ENCODE measurements at places on chromosomes 7 and 10.

DNA sequence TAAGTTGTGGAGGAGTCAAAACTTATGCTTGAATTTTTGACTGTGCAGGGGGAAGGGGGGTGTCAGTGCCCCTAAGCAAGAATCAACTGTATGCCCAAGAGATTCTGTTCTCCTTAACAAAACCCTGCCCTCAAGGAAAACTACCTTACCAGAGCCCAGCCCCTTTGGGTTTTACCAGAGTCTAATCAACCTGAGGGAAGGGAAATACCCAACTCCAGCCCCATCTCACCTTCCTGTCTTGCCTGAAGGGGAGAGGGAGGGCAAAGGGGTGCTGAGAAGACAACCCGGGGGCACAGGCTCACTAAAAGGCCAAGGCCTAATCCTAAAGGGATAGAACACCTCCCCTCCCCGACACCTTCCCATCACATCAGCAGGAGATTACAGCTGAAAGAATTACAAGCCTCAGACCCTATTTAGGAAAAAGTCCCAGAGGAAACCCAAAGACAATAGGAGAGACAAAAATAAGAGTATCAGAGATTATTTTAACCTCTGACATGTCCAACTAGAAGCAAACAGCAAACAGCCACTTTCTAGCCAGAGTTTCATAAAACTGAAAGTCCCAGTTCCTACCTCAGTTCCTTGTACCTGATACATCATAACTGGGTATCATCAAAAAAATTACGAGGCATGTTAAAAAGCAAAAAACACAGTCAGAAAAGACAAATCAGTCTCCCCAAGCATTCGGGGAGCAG lies 26.8 kb upstream of the C7orf33 start:
- peak; percentile 12 for DNase-seq

DNA sequence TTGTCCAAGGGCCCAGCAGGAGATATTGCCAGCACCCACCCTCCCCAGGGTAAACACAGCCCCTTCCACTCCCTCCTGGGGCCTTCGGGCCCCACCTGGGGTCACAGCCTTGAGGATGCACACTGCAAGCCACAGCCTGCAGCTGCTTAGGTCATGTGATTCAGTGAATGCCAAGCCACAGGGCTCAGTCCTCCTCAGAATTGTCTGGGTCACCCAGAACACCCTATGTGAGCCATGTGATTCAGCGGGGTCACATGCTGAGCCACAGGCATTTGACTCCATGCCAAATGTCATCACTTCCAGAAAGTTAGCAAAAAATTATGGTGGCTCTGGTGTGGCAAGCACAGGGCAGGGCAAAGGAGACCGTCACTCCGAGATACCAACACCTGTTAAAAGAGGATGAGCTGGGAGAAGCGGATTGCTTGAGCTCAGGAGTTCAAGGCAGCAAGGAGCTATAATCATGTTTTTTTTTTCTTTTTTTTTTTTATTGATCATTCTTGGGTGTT lies 17.2 kb upstream of the PSAP start:
- no peak for DNase-seq

DNA sequence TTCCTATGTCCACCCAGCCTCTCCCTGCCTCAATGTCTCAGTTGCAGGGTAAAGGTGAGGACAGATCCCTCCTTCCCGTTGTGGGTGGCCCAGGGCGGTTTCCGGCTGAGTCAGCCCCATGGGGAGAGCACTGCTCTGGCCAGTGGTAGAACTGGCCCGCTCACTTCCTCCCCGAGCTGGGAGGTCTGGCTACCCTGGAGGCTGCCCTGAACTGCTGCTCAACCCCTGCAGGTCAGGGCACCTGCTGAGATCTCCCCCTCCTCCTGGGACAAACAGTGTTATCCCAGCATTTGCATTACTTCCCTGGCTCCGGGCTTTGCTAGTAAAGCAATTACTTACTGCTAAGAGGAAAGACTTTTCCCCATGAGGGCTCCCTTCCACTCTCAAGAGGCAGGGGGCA lies 21.4 kb upstream of the IMPDH1 start:
- DNase-seq: no peak

- peak; percentile 44 for DNase-seq
Observed at GRCh38 chr10:124632064-124632531, 112.1 kb downstream of the FAM53B start.

GRCh38 chr10:53440601-53441000 lies 668.0 kb upstream of the MBL2 start:
- no peak for DNase-seq

GRCh38 chr10:49009199-49009979 lies 69.7 kb upstream of the LRRC18 start:
- DNase-seq: no peak

DNA sequence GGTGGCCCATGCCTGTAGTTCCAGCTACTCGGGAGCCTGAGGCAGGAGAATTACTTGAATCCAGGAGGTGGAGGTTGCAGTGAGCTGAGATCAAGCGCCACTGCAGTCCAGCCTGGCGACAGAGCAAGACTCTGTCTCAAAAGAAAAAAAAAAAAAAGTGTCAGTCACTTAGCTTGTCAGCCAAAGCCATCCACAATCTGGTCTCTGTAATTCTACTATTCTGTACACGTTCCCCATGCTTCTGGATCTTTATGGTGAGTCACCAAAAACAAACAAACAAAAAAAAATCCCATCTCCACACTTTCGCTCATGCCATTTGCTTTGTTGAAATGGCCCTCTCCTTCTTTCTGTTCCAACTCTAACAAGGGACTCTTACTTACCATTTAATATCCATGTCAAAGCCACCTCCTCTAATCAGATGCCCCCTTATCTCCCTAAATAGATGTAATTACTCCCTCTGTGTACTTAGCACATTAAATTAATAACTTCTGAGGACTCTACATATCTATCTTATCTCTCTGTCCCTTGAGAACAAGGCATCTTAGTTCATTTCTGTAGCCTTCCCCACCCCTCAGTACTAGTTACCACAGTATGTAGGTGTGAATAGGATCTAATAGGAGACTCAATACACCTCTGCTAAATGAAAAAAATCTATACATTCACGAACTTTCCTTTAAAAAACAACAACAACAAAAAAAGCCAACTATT lies 128.4 kb downstream of the ELMO1 start:
- no peak for DNase-seq

- no peak for DNase-seq
Observed at GRCh38 chr7:16581286-16581685, 54.7 kb downstream of the LRRC72 start.

- no peak for DNase-seq
Observed at GRCh38 chr7:101134399-101134980, 7.6 kb downstream of the SERPINE1 start.

DNA sequence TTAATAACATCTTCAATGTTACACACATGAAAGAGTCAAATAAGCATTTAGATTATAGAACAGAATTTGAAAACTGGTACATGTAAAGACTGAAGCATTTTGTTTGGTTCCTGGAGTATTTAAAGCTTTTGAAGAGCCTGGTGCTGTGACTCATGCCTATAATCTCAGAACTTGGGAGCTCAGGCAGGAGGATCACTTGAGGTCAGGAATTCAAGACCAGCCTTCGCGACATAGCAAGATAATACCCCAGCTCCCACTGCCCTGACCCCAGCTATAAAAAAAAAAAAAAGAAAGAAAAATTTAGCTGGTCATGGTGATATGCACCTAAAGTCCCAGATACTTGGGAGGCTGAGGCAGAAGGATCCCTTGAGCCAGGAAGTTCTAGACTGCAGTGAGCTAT lies 87.8 kb downstream of the HDAC9 start:
- no peak for DNase-seq

DNA sequence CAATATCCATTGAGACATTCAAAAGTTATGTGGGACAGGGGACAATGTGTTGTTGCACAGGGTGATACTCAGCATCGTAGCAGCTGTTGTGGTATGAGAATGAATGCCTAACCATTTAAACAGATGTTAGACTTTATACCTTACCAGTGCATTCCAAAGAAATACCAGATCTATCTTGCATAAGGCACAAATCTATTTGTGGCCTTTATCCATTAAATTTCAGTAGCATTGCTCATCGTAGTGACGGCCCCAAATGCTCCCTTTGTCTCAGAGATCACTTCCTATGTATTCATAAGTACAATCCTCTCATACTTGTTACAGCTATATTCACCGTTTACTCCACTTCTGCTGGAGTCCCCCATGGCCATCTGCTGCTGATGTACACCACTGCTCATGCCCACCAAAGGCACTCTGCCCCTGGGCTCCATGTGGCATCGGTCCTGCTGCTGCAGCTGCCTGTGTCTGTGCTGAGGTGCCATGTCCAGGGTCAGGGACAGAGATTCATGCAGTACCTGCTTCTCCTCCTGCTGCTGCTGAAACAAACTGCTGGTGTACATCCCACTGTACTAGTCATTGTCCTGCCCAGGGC lies 96.3 kb downstream of the CPED1 start:
- no peak for DNase-seq

DNA sequence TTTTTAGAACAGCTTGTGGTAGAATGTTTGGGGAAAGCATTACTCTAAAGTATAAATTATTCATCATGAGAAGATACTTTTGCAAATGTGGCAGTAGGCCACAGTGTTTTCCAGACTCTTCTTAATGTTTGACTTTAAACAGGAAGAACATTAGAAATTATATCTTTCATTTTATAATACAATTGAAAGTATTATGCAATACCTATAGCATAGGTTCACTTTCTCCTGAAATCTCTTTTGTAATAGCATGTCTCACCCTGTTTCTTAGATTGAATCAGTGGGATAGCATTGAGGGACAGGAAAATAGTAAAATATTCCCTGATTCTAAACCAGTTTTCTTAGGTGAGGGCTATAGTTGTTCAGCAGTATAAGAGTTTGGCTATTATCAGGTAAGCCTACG lies 23.1 kb downstream of the ANKIB1 start:
- no peak for DNase-seq

- DNase-seq: no peak
Observed at GRCh38 chr10:58892031-58892531, 284.4 kb upstream of the PHYHIPL start.

- no peak for DNase-seq
Observed at GRCh38 chr10:89329151-89329550, 1.4 kb downstream of the IFIT3 start.

- DNase-seq: no peak
Observed at GRCh38 chr7:31493714-31494181, 20.1 kb upstream of the ITPRID1 start.

DNA sequence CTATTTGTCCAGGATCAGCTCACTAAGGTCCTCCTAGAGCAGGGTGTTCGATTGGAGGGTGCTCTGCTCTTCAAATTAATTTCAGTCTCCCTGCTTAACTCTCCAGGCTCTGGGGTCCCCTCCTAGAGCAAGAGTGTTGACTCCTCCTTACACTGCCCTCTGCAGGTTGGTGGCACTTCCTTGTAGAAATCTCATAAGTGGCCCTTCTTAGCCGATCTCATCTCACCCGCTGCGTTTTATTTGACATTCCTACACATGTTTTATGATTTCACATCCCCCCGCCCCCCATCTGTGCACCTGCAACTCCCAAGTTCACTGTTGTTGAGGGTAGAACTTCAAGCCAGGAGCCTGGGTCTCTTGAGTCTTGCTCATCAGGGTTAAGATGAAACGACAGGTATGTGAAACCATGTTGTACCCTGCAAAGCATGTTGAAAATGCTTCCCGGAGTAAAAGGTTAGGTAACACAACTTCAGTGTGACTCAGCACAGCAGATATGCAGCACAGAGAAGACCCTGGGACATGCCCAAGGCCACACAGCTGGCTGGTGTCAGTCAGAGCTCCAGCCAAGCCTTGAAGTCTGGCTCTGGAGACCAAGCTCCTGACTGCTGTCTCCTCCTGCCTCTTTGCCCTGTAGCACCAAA lies 171.2 kb downstream of the PRKAG2 start:
- DNase-seq: peak; percentile 15

- no peak for DNase-seq
Observed at GRCh38 chr7:756928-757560, 30.0 kb upstream of the PRKAR1B start.

DNA sequence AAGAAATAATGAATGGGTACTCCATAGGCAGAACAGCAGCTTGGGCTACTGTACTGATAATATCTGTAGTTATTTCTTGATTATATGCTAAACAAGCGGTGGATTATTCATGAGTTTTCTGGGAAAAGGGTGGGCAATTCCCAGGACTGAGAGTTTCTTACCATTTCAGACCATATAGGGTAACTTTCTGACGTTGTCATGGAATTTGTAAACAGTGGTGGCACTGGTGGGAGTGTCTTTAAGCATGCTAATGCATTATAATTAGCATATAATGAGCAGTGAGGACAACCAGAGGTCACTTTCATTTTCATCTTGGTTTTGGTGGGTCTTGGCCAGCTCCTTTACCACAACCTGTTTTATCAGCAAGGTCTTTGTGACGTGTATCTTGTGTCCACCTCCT lies 399.7 kb downstream of the CDC14C start:
- DNase-seq: no peak

- DNase-seq: no peak
Observed at GRCh38 chr7:47553309-47553708, 28.6 kb downstream of the TNS3 start.

DNA sequence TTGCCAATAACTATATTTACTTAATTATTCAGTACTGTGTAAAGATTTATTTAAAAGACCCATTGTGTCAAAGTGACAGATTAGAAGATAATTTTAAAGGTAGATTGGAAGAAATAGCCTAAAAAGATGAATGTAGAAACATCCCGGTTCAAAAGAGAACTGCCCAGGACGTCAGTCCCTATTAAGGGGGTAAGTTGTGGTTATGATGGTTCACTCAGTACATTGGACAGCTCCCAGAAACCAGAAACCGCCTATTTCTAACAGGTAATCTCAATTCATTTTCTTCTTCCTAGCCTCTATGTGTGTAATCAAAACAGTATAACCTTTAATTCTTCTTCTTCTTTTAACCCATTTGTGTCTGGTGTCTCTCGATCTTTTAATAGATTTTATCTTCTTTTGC lies 1.5 kb upstream of the FERD3L start:
- DNase-seq: no peak

DNA sequence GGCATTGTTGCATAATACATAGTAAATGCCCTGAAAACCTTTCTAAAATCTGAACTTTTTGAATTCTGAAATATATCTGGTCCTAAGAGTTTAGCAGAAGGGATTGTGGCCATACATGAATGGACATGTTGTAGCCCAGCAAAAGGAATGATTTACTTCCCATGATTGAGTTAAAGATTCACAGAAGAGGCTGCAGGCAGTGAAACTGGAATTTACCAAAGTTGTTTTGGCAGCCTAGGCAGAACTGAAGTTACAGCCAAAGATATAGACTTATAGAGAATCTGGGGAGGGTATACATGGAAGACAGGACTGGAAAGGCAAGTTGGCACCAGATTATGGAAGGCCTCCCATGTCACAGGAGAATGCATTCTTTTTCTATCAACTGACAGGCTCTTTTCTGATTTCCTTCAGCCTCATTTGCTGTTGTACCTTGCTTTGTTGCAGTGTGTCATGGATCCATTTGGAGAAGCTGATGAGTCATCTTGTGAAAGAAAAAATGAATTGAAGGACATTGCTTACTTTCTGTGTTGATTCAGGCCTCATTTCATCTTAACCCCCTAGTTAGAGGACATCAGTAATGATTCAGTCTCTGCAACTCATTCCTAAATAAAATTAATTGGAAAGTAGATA lies 356.2 kb upstream of the LRGUK start:
- no peak for DNase-seq

DNA sequence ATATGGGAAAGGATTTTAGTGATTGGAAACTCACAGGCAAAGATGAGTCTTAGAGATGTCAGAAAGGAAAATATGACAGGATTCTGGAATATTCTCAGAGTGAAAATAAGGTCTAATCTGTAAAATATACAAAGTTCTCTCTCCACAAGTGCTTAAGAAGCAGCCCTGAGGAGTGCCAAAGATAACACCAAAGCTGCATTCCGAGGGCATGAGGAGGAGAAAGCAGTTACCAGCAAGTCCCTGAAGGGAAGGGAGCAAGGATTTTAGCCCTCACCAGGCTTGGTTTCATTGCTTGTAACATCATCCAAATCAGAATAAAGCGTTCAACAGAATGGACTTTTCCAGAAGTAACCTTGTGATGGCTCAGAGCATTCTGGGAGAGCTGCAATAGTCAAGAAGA lies 31.4 kb upstream of the DLX6 start:
- no peak for DNase-seq

All from activated CD4-positive, alpha-beta T cell treated with anti-CD3 and anti-CD28 coated beads, Interleukin-2, Interleukin-6, amounts not matched to agents 100 ng/mL and 50 ng/mL, durations not matched to agents 16 hours and 8 hours (primary cell).